ENCODE measurements at places on chromosomes 3 and 15.

- peak; percentile 56 for DNase-seq
Measured at GRCh38 chr3:143972505-143973258, 1.1 kb downstream of the DIPK2A start.

DNA sequence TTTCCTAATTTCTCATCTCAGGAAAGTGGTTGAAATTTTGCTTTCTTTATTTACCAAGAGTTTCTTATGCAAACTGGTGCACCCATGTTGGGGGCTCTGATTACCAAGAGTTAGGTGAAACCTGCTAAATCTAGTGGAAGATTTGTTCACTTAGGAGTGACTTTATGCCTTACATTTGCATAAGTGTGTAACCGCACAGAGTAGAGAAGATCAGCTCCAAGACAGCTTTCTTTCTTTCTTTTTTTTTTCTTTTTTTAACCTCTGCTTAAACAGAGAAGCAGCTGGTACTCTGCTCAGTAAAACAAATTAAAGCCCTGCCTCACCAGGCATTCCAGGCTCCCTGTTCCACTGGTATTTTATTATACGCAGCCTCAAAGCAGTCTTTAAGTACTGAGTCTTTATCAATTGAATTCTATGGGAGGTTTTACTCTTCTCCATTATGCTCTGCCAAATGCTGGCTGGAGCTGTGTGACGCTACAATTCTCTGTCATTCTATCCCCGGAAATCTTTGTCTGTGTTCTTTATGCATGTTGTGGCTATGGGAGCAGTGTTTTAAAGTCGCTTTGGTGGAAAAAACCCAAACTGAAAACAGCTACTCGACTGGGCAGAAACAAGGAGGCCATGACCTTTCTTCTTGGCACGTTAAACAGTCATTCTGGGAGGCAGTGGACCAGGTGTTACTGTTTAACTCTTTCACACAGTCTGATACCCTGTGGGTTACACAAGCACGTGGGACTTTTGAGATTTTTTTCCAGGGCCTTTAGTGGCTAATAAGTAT, 55.2 kb upstream of the GBE1 start:
- DNase-seq = no peak

- no peak for DNase-seq
Measured at GRCh38 chr3:128083396-128083795, 31.2 kb downstream of the SEC61A1 start.

- no peak for DNase-seq
Measured at GRCh38 chr3:183924956-183925355, 40.3 kb upstream of the PARL start.

DNA sequence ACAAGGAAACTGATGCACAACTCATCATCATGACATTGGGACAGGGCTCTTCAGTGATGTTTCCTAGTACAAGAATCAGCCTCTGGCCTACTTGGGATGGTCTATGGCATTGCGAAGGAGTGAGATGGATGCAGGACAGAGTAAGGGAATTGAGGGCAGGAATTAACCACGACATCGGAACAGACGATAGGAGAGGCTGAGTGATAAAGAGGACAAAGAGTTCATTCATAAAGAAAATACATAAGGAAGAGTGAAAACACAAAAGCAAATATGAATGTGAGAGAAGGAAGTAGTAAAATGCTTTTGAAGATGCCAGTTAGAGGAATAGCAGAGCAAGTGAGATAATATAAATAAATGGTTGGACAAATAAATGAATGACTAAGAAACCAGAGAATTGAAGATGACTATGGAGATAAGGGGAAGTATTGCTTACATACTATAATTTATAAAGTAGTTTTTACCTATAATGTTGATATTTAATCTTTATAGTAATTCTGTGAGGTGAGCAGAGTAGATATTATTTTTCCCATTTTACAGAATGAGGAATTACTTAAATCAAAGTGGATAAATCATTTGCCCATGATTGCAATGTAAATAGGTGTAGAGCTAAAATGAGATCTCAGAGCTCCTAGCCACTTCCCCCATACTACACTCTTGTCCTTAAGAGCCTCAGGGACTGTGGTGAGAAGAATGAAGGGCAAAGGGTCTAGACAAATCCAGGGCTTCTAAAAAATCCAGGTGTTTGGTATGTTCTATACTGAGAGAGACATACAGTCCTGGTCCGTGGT, 203.3 kb downstream of the DTWD1 start:
- no peak for DNase-seq

- no peak for DNase-seq
Measured at GRCh38 chr3:156743859-156744258, 69.5 kb downstream of the TIPARP start.

- no peak for DNase-seq
Measured at GRCh38 chr3:89467898-89468363, 360.5 kb downstream of the EPHA3 start.
